ENCODE measurements at places on chromosomes 16 and 17.

- DNase-seq, result no peak
These were observed 510.7 kb downstream of the HAPSTR1 start for GRCh38 chr16:9602189-9602588.

GRCh38 chr17:42321555-42321954 lies 33.3 kb downstream of the STAT5A start:
- no peak for DNase-seq

GRCh38 chr16:84933774-84934631 lies 77.3 kb downstream of the ZDHHC7 start:
- DNase-seq, result peak; percentile 78

DNA sequence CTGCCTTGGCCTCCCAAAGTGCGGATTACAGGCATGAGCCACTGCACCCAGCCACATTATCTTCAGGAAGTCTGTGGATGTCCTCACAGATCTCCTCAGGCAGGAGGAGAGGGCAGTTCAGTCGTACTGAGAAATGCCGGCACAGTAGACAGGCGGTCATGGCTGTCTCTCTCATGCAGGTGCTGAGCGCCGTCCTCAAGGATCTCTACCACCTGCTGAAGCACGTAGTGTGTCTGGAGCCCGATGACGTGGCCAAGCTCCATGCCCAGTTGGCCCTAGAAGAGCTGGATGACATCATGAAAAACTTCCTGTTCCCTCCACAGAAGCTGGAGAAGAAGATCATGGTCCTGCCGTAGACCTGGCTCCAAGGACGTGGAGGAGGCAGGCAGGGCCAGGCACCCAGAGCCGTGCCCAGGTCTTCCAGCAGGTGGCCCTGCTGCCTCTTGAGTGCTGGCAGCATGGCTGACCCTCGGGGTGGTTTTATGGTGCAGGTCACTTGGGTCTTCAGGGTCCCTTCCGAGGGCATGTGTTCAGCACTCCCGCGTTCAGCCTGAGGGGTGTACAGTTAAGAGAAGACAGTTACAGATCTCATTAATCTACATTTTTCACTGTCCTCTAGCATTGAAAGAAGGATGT lies 22.0 kb upstream of the HAS3 start:
- no peak for DNase-seq

DNA sequence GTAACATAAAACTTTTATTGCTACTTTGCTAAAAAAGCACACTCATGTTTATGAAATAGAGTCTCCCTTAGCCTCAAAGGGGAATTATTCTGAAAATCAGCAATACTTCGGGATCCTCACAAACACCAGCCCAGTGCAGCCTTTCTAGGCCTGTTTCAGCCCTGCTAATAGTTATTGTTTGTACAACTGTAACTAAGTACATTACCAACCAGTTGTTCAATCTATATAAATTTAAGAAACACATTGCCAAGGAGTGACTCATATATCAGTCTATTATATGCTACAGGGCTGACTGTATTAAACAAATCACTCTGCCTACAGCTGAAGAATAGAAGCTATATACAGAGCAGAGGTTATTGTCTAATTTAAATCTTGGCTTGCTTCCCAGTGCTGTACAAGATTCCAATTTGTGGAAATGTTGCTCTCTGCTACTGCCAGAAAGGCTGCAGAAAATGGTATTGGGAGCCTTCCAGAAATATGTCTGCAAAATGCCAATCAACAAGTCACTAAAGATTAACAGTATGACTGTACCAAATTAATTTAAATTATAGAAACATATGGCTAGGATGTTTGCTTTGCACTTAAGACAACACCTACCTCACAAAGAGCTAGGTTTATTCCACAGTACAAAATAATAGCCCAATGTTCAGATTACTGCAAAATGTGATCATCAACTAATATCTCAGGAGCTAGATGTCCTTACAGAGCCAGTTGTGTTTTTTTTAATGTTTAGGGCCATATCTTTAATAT lies 49.7 kb downstream of the TOX3 start:
- no peak for DNase-seq

DNA sequence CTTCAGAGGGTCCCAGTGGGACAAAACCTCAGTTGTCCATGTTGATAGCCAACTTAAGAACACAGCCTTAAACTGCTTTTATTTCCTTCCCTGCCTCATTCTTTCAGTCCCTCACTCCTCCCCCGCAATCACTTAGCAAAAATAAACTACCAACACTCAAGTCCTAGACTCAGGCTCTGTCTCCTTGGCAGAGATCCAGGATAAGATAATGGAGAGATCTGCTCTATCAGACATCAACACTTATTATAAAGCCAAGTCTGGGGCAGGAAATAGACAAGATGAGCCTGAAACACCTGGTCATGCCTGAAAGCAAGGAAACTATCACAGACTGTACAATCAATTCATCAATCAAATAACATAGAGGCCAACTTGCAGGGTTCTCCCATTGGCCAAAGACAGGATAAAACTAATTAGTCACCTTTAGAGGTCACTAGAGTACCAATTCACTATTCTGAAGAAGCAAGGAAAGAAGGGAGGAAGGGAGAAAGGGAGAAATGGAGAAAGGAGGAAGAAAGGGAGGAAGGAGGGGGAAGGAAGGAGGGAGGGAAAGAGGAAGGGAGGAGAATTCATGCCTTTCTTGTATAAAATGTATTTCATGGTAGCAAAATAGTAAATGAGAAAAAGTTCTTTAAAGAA lies 15.7 kb downstream of the HYDIN start:
- peak; percentile 6 for DNase-seq

GRCh38 chr17:14169287-14169686 lies 67.4 kb downstream of the CDRT15 start:
- no peak for DNase-seq

DNA sequence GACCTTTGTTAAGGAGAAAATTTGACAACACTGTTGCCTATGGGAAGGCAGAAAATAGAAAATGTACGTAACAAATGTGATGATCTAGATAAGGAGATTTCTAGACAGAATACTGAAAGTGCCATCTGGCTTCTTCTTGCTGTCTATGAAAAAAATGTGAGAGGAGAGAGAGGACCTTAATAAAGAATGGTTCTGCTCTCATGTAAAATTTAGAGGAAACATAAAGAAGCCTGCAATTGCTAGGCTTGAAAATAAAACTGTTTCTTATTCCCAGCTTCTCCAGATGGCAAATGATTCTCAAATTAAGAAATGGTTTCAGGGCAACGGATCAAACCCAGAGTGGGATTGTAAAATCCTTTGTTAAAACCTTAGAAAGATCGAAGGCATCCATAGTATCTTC lies 128.5 kb downstream of the CDK5R1 start:
- DNase-seq, result no peak

DNA sequence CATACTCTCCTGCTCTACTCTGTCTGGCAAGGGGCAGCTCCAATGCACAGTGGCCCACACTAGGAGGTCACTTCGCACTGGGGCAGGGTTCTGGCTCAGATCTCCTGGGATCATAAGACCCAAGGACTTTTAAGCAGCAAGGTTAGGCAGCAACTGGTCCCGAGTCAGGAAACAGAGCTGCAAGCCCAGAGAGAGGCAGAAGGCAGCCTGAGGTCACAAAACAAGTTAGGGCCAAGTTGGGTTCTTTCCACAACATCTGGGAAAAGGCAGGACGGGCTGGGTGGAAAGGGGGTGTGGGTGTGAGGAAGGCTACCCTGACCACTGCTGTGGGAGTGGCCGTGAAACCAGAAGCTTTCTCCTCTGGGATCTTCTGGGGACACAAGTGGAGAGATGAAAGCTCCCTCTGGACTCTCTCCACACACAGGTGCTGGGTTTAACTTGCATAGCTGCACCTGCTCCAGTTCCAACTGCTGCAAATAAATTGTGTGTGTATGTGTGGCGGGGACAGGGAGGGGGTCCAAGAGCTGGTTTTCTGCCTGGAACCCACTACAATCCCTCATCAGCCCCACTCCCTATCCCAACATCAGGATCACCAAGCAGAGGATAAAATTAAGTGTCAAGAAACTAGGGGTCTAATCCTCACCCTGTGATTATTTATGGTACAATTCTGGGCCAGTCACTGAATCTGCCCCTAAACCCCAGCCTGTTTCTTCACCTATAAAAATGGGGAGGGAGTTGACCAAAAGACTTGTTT lies 8.0 kb upstream of the TSPOAP1 start:
- DNase-seq, result no peak

- DNase-seq, result no peak
These were observed 27.1 kb downstream of the SCPEP1 start for GRCh38 chr17:57004944-57005579.

- no peak for DNase-seq
These were observed 13.5 kb upstream of the ALOX15B start for GRCh38 chr17:8025176-8025911.

GRCh38 chr17:77281904-77282367 lies 141.2 kb downstream of the SEC14L1 start:
- no peak for DNase-seq

GRCh38 chr17:29061036-29061435 lies 18.1 kb downstream of the PIPOX start:
- no peak for DNase-seq

- DNase-seq, result no peak
These were observed 31.7 kb upstream of the ZC3H18 start for GRCh38 chr16:88538366-88539060.

DNA sequence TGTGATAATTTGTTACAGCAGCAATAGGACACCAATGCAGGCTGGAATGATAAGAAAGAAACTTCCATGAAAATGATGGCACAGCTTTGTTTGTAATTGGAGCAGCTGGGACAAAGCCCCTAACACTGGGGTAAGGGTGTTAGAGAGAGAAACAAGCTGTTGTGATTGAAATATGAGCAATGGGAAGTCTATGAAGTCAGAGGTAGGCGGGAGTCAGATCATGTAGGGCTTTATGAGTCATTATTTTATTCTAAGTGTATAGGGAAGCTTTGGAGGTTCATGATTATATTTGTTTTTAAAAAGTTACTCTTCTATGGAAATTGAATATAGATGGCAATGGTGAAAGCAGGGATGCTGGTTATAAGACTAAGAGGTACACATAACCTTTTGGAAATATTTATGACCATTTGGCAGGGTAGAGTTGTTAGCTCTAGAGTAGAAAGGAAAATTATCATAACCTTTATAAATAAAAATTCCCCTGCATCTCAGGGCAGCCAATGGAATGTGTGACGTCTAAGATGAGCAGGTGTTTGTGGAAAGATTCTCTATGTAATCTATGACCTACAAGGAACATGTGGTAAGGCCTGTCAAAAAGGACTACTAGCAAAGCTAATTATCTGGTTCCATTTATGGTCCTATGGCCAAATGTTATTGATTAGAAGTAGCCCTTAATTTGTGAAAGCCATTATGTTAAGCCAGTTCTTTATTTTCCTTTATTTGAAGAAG lies 85.6 kb downstream of the KCNJ2 start:
- no peak for DNase-seq

DNA sequence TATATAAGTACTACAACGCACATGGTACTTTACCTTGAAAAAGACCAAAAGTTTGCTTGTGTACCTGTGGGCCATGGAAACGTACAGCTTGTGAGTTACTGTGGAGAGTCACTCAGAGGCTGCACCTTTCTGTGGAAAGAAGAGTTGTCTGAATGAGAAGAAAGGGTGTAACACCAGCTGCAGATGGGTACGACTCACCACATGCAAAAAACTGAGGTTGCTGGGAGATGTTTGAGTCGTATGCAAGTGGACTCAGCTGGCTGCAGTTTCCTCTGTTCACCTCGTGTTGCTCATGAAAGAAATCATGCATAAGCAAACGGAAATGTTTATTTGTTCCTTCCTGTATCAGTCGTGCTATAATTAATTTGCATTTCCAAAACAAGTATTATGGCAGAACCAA lies 22.4 kb upstream of the DYNLRB2 start:
- no peak for DNase-seq

DNA sequence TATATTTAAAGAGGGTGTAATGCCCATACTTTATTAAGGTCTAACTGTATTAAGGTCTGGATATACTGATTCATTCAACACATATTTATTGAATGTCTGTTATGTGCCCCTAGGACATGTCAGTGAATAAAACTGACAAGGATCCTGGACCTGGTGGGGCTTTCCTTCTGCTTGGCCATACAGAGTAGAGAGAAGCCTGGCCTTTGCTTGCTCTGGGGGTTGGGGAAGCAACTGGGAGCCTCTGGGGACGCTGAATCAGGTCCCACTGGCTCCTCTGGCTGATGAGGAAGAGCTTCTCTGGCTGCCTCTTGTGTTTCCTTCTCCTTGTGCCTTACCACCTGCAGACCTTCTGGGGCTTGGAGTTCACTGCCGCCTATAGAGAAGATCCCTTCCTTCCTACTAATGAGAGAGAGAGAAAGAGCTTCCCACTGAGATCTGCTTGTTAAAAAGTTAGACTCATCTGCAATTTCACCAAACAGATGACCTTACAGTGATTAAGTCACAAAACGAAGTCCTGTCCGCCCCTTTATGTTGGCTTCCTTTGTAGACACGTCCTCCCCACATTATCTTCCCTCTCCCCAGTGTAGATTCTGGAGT lies 49.7 kb downstream of the MSI2 start:
- no peak for DNase-seq

GRCh38 chr16:84692451-84693214 lies 7.2 kb upstream of the USP10 start:
- DNase-seq, result no peak

GRCh38 chr16:17177959-17178905 lies 292.5 kb downstream of the XYLT1 start:
- DNase-seq, result no peak
